ENCODE measurements at places on chromosomes 5 and 9.

GRCh38 chr5:168752416-168753190 is 173.4 kb upstream of the PANK3 start:
- DNase-seq: no peak

DNA sequence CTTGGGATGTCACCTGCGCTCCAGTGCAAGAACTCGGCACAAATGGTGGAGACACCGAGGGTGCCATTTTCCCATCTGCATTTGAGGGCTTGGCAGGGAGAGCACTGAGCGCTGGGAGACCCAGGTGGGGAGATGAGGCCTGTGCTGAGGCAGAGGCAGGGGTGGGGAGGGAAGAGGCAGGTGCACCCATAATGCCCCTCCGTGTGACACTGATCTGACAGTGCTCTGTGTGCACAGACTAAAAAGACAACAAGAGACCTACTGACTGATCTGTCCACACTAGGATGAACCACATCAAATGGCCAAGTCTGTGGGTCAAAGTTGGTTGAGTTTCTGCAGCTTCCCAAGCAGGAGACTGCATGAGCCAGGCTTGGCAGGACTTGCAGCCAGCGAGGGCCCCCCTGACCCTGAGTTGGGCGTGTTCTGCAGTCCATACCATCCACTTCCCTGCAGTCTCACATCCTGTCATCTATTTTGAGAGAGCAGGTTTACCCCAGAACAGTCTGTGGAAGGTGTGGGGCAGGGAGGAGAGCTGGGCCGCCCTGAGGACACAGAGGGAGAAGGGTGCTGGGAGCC is 41.9 kb downstream of the NEK6 start:
- no peak for DNase-seq

DNA sequence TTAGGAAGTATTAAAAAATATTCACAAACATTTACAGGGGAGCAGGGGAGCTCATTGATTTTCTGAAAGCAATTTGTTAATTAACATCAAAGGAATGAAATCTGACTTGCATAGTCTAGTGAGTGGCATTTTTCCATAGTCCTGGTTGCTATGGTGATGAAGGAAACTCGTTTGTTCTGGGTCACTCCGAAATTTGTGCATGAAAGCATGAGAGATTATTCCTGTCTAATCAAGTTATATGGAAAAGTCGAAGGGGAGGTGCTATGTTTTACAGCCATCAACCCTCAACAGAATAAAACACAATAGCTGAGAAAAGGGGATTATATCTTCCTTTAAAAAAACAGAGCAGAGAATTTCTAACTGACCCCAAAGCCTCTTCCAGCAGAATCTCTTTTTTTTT is 1495.7 kb upstream of the WWC1 start:
- DNase-seq: no peak

- DNase-seq: no peak
Observed at GRCh38 chr9:8832386-8832785, 1032.8 kb upstream of the DMAC1 start.

- DNase-seq: no peak
Observed at GRCh38 chr5:160040471-160040835, 31.5 kb downstream of the TTC1 start.

- DNase-seq: no peak
Observed at GRCh38 chr9:32348106-32348695, 36.2 kb upstream of the ACO1 start.

DNA sequence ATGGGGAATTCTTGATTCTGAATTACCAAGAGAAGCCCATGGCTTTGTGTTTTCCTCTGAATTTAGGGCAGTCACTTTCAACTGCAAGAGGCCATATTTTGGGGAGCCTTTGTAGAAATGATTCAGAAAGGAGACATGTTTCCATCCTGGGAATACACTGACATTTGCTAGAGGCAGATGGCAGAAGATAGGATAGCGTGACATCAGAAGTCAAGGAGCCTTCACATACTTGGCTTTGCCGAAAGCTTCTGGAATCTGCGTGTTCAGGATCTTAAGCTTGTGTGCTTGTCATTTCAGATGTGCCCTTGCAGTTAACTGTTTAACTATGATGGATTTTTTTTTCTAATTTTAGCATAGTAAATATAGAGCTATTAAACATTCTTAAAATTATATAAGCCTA is 296.2 kb downstream of the ARHGEF28 start:
- no peak for DNase-seq

DNA sequence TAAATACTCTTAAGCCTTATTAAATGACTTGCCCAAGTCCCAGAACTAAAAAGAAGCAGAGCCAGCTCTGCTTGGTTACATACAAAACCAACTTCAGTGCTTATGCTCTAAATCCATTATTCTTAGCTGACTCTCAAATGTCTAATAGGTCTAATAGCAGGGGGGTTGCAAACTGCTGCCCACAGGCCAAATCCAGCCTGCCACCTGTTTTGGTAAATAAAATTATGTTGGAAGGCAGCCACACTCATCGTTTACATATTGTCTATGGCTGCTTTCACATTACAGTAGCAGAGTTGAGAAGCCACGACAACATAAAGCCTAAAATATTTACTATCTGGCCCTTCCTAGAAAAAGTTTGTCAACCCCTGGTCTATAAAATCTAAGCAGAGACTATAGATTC is 69.0 kb downstream of the KLHL3 start:
- no peak for DNase-seq

DNA sequence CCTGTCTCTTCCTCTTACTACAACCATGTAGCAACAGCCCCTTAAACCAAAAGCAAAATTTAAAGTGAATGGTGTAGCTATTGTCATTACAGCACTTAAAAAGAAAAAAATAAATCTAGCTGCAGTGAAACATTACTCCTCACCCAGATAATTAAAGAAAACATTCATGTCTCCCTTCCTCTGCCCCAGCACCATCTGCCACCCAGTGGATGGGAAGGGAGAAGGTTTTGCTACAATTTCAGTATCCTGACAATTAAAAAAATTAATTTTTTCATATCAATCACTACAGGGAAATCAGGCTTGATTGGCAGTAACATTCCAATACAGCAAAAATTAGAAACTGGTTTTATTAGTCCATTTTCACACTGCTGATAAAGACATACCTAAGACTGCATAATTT is 147.4 kb upstream of the PUM3 start:
- no peak for DNase-seq

DNA sequence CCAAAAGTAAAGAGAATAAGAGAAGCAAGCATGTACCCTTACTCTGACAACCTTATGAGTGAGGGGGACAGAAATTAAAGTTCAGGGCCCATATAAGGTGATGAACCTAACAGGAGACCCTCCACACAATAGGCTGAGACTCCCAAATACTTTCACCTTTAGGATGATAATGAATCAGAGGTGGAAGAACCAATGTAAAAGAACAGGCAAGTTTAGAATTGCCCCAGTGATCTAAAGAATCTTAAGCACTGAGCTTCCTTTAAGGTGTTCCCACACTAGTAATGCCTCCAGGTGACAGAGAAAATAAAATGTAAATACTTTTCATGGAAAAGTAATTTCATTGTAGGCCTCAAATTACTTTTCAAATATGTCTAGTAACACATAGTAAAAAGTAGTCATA is 8.2 kb upstream of the FAM151B start:
- no peak for DNase-seq

DNA sequence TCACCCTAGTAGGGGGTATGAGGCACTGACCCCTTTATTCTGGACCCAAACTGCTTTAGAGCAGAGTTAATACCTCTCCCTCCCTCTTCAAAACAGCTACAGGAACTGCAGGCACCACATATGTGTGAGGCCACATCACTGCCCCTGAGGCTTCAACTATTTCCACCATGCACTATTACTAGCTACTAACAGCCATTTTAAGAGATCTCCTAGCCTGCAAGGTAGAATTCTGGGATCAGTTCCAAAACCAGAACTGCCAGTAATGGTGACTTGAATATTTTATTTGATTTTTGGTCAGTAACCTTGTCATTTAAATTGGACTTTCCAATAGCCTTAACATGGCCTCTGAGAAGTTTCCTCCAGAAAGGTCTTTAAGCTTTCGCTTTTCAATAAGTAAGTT is 55.3 kb upstream of the FSD1L start:
- DNase-seq: no peak

DNA sequence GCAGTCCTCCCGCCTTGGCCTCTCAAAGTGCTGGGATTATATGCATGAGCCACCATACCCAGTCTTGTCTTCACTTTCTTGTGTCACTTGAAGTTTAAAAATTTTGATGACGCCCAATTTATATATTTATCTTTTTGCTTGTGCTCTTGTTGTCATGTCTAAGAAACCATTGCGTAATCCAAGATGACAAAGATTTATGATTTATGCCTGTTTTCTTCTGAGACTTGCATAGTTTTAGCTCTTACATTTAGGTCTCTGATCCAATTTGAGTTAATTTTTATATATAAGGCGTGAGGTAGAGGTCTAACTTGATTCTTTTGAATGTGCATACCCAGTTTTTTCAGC is 18.6 kb downstream of the ANKHD1 start:
- no peak for DNase-seq

DNA sequence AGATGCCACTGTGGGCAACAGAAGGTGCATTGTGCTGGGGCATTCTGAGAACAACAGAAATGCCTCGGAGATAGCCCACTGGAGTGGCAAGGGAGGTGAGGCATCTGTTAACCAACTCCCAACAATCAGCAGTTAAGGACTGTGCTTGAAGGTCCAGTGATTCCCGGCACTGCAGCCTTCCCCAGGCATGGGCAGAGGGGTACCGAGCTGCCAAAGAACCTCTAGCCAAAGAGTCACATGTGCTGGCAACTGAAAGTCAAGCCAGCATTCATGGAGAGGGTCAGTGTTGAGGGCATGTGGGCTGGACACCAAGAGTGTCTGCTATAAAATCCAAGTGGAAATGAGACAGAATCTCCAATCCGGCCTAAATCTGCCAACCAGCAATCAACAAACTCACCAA is 149.6 kb downstream of the ASTN2 start:
- DNase-seq: no peak

- peak; percentile 66 for DNase-seq
Observed at GRCh38 chr9:79651251-79651795, 79.6 kb downstream of the TLE4 start.

GRCh38 chr9:87436716-87437115 is 61.0 kb upstream of the DAPK1 start:
- no peak for DNase-seq

DNA sequence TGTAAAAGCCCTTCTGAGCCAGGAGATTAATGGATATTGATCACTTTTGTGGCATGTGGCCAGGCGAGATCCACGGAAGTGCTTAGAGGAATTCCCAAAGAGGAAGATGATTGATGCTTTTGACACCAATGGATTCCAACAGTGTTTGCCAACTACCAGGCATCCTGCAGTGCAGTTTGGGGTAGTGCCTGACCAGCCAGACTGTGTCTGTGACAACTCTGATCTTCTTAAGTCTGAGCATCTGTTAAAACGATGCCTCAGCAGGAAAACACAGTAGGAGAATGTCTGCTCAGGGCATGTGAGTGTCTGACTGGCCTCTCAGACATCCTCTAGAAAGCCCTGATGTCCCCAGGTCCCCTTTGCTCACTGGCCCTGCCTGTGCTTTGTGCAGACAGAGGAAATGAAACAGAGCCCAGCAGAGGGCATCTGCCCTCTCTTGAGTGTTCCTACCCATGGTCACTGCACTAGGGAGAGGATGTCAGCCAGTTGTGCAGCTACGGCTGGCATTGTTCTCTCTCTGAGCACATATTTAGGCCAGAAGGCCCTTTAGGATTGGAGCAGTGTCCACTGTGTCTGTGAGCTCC is 57.0 kb downstream of the TRPC7 start:
- DNase-seq: no peak

- DNase-seq: peak; percentile 92
Observed at GRCh38 chr9:1050125-1050895, at the start of gene DMRT2. Gene DMRT2, plus strand, starts transcription at chr9:1050357. Its CDS starts 1,257 bp downstream, at chr9:1051614.

DNA sequence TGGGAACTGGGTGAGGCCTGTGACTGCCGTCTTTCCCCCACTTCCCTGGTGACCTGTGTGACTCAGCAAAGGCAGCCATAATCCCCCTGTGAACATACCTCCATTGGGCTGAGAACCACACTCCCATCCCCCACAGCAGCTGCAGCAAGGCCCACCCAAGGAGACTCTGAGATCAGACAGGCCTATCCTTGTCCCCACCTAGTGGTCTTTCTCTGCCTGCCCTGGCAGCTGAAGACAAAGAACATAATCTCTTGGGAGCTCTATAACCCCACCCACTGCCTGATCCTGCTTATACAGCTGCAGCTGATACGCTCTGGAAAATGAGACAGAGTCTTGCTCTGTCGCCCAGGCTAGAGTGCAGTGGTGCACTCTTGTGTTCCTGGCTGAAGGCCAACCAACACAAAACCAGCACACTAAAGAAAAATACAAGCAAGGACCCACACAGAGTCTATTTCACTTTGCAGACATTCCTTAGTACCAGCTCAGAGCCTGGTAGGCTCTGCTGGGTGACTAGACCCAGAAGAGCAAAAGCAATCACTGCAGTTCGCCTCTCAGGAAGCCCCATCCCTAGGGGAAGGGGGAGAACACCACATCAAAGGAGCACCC is 106.7 kb downstream of the MCTP1 start:
- DNase-seq: no peak
